ENCODE measurements at places on chromosomes 1 and 21. TPM values are rescaled to one million over a fixed set of nuclear protein-coding genes. Genes with fewer than 3 reads are reported as not detected.

GRCh38 chr1:11501906-11502485 lies 23.0 kb downstream of the DISP3 start:
- no peak for DNase-seq

OR2L5 gene
- not detected for total RNA-seq

CAMK1G gene
- total RNA-seq = not detected

AMY2A gene
- total RNA-seq = not detected

BACE2 gene
- 43.2 TPM for total RNA-seq

CYP4Z1 gene
- not detected for total RNA-seq

DNA sequence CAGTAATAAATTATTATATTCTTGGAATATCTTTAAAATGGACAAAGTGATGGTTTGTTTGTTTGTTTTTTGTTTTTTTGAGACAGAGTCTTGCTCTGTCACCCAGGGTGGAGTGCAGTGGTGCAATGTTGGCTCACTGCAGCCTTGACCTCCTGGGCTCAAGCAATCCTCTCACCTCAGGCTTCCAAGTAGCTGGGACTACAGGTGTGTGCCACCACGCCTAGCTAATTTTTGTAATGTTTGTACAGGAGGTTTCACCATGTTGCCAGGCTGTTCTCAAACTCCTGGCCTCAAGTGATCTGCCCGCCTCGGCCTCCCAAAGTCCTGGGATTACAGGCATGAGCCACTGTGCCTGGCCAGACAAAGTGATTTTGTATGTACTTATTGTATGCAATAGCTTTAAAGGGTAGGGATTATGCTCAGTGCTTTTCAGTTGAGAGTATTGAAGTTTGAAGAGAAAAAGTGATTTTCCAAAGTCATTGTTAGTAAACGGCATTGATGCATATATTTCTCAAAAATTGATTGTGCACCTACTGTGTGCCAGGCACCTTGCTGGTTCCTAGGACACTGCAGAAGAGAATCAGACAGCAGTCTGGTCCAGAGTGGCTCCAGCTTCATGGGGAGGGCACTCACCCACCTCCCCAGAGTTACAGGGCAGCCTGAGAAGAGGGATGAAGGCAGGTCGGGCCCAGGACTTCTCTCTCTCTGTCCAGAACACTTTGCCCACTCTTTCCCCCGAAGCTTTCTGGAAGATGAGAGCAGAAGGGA lies 34.2 kb upstream of the TTC22 start:
- no peak for DNase-seq

- DNase-seq = no peak
These were observed 82.9 kb upstream of the QSOX1 start for GRCh38 chr1:180071759-180072158.

FMOD gene
- total RNA-seq = 57.1 TPM

DNA sequence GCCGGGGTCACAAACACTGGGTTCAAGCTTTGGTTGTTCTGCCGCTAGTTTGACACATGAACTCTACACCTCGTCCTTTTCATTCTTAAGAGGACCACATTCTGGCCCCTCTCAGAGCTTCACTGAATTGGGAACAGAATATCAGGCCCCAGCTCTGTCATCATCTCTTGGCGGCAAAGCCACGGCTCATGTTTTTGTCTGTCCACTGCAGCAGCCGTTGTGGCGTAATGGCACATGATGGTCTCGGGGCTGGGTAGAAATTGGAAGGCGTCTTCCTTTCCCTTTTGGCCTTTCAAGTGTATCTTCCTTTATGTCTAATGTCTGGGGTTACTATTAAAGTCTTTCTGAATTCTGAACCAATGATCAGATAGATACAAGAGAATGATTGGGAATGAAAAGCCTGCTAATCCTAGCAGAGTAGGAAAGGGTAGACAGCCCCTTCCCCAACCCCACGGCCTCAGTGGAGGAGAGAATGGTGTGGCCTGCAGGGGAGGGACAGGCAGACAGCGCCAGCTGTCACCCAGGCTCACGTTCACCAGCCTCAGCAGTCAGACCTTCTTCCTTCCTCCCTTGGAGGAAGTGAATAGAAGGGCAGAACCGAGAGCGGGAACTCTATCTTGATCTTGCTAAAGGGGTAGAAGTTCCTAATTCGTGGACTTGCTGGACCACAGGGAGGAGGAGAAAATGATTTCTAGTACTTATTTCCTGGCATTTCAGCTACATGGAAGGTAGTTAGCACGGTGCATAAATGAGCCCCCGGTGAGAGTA lies 498.1 kb downstream of the KIF26B start:
- no peak for DNase-seq

DNA sequence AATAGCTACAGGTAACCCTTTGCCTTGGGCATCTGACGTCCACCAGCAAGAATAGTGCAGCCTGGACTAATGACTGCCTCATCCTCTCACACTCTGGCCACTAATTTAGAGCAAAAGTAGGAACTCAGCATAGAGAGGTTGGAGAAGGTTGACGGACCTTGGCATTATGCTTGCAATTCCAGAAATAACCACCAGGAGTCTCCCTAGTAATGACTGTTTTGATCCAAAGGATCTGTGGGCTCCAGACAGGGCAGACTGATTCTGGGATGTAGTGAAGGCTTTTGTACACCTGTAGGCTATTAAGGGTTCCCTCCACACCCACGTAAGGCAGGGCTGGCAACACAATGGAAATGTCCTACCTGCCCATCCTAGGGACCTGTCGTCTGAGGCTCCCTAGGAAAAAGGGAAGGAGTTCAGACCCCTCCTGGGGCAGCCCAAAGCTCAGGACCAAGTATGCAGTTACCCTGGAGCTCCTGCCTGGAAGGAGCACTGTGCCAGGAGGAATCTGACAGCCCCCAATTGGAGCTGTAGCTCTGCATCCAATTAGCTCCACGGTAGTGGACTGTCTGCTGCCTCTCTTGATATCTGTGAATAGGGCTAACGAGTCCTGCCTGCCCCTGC lies 91.0 kb upstream of the TMEM51 start:
- no peak for DNase-seq

- no peak for DNase-seq
These were observed 213.7 kb upstream of the HOOK1 start for GRCh38 chr1:59601041-59601441.

DNA sequence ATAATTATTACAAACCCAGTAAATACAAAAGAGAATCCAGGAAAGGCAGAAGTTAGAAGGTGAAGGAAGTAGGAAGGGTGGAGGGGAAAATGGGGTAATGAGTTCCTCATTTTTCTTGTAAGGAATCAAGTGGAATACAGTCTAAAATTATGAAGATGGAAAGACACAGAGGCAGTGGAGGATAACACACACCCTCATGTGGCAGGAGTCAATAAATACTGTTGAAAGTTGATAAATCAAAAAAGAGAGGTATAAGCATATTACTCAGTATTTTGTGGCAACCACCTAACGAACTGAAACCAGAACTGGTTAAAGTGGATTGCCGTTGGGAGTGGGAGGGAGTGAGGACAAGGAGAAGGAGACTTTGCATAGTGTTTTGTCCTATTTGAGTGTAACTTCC lies 78.6 kb upstream of the SLC44A3 start:
- no peak for DNase-seq

DNA sequence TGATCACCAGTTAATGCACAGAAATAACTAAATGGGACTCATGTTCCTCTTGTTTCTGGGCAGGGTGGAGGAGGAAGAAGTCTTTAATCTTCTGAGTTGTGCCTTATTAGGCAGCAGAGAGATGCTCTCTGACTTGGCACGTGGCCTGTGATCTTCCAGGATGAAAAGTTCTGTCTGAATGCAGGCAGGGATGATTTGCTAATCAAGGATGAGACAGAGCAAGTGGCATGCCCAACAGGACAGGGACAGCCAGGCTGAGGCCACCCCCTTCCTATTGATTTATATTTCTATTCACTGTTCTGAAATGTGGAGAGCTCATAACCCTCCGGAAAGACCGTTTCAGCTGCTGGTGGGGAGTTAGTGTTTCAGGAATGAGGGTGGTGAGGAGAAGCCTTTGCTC lies 477.8 kb upstream of the CAMK1G start:
- DNase-seq = no peak

GRCh38 chr1:94045465-94046056 lies 75.4 kb downstream of the ABCA4 start:
- peak; percentile 92 for DNase-seq

GRCh38 chr1:93692983-93693591 lies 11.4 kb upstream of the BCAR3 start:
- DNase-seq = no peak

GRCh38 chr1:6108937-6109614 lies 63.4 kb downstream of the KCNAB2 start:
- peak; percentile 29 for DNase-seq

FMO5 gene
- total RNA-seq = 1.5 TPM

DNA sequence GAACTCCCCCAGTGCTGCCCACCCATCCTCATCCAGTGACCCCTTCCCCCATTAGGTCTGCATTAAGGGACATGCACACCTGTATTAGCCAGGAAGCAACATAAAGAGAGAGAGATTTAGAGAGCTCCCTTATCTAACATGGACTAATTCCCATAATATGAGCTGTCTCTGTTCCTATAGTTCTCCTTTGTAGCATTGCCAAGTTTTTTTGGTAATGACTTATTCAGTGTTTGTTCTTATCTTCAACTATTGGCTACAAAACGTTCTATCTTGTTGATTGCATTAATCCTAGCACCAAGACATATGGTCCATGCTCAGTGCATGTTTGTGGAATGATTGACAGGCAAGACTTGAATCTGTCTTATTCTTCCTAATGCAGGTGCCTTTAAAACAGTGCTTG lies 264.0 kb downstream of the ADGRL2 start:
- DNase-seq = no peak

SLC25A34 gene
- 2.9 TPM for total RNA-seq

- no peak for DNase-seq
These were observed 9.4 kb upstream of the FAM3B start for GRCh38 chr21:41307219-41307618.

DNA sequence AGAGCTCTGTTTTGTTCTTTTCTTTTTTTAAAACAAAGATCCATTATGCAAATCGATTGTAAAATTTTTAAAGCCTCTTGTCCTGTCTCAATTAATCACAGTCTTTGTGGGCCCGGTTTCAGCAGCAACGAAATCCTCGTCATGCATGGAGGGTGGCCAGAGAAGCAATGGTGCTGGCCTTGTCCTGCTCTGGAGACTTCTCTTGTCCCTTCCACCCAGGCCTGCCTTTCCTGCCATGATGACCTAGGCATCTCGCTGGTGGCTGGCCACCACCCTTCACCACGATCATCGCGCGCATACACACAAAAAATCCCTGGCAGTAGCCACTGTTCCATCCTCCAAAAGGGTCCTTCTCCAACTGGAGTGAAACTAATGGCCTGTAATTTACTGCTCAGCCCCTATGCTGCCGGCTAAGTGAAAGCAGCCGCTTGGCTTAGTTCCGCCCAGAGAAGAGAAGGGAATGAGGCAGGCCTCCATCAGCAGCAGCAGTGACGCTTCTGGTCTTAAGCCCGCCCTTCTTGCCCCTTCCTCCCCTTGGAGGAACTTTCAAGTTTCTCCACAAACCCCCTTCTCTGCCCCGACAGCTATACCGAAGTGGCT lies 309.5 kb downstream of the NPHP4 start:
- no peak for DNase-seq

DNA sequence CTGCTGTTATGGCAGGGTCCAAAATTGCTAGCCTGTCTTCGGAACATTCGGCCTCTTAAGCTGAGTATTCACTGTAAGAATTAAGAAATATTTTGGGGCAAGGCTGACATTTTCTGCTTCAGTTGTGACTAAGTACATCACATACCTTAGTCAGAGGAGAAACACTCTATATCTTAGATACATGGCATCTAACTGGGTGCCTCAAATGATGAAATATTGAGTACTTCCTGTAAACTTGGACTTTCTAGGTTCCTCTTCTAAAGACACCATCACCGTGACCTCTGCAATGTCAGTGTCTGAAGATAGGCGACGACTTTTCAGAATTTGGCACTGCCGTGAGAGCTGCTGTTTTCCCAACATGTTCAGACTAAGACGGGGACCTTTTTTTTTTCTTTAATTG lies 65.6 kb downstream of the PCBP3 start:
- DNase-seq = no peak

GRCh38 chr1:30250984-30251850 lies 472.2 kb downstream of the MATN1 start:
- no peak for DNase-seq

GRCh38 chr1:167412920-167413319 lies 105.4 kb downstream of the CD247 start:
- DNase-seq = no peak

SPRR1B gene
- 1.3 TPM for total RNA-seq

GRCh38 chr1:85447006-85447943 lies 17.7 kb downstream of the DDAH1 start:
- no peak for DNase-seq

LCE1D gene
- not detected for total RNA-seq

DNA sequence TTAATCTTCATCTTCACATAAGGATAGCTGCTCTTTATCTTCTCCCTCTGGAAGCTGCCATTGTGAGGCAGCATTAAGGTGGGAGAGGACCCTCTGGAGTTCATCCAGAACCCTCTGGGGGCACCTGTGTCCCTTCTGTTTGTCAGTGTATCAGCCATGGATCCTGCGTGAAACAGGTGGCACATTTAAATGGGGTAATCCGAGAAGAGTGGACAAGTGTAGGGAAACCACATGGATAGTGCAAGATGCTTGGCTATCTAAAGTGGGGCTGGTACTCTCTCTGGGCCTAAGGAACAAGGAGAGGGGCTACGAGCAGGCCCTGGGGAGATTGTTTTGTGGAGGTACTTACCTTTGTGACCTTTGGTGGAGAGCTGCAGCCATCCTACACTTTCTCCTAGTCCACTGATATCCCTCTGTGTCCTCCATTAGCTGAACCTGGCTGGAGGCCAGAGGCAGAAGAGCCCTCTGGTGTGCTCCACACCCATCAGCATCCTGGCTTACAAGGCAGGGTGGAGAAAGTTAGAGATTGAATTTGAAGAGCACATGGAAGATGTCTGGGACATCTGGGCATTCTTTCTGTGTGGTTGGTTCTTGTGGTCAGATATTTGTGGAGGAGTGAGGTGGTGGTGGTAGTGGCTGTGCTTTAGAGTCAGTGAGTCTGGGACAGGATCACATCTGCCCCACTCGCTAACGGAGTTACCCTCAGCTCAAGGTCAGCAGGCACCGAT lies 117.7 kb downstream of the FGGY start:
- DNase-seq = peak; percentile 48

ERRFI1 gene
- 18.0 TPM for total RNA-seq

DNA sequence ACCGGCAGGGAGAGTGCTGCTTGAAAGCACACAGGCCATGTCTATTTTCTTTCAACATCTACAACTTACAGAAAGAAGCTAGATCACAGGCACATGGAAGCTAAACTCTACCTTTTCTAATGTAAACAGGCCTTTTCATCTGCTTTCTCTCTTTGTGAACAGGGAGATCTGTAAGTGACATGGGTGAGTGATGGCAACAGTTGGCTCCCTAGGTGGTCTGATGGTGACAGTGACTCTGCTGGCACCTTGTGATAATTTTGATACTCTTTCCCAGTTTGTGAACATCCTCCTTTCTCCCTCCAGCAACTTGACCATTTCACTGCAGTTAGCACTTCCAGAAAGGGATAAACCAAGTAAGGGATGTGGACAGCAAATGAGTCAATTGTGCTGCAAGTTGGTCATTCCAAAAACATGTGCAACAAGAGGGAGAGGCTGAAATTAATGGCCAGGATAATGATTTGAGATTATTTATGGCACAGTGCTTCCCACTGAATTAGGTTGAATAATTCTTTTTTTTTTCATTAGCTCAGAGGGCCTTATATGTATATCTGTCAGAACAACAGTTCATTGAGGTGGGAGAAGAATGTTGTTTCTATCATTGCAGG lies 89.5 kb downstream of the XCL2 start:
- DNase-seq = no peak

All from tongue (tissue), 3 donors.